Dorsolateral prefrontal cortex (tissue), 122 donors: ENCODE measurements at places on chromosomes 16 and 17. TPM values are rescaled to one million over a fixed set of nuclear protein-coding genes. Genes with fewer than 3 reads are reported as not detected.
A peak's percentile ranks its signal among the peaks of the same experiment; 100 is the strongest.

DNA sequence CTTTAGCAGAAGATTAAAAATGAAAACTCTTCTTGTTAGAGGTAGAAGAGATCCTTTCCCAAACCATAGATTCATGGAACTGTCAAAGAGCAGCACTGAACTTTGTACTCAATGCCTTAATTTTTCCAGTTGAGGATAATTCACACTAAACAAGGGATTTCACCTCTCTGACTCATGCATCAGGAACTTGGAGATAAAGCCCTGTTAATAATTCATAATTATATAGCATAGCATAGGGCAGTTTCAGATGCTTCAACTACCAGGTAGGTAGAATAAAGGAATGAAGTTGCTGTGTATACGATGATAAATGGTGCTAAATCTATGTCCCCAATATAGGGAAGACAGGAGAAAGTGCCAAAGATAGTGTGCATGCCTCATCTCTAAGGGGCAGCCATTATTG, 450.4 kb downstream of the MAF start:
- DNase-seq = no peak

GRCh38 chr16:56354746-56355145, 70.6 kb downstream of the AMFR start:
- DNase-seq = peak; percentile 25

Gene CDRT15
- not detected for total RNA-seq

Gene SLC6A4
- not detected for total RNA-seq

Gene OTOP2
- total RNA-seq = not detected

Gene CCDC144A
- 92.1 TPM for total RNA-seq

Gene TBC1D3H
- total RNA-seq = not detected
